ENCODE measurements at places on chromosomes 12 and 14.

DNA sequence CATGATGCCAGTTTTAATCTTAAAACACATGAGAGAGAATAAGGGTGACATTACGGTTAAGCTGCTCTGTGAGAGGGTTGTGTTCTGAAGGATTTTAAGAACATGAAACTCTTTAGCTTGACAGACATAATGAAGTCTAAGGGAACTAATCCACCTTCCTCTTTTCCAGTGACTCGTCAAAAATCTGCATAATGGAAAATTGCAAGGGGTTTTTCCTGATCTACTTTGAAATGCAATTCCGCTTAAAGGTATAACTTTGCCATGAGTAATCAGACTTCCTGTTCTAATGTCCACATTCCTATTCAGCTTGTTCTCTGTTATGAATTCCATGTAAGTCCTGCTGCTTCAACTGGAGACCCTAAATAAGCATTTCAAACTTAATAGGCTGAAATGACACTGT, at the start of gene ZNF705A:
ZNF705A (plus strand) TSS at position 171 of the 400 bp plus-strand sequence. CDS start 15,611 bp downstream, outside the sequence.
- peak; percentile 54 for DNase-seq

GRCh38 chr14:95313707-95314106, 6.0 kb downstream of the CLMN start:
- peak; percentile 69 for DNase-seq

GRCh38 chr14:101109347-101109638, 205.8 kb upstream of the RTL1 start:
- DNase-seq, result no peak

DNA sequence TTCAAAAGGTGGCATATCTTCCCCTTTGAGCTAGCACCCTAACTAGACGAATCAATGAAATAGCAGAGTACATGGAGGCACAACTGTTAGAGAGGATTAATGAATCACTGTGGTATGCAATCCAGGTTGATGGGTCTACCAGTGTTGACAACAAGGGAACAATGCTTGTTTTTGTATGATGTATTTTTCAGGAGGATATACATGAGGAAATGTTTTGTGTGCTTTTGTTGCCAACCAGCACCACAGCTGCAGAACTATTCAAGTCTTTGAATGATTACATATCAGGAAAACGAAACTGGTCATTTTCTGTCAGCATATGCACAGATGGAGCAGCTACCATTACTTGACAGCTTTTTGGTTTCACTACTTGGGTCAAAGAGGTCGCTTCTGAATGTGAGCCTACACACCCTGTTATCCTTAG, 142.6 kb downstream of the GPHN start:
- DNase-seq, result peak; percentile 46

DNA sequence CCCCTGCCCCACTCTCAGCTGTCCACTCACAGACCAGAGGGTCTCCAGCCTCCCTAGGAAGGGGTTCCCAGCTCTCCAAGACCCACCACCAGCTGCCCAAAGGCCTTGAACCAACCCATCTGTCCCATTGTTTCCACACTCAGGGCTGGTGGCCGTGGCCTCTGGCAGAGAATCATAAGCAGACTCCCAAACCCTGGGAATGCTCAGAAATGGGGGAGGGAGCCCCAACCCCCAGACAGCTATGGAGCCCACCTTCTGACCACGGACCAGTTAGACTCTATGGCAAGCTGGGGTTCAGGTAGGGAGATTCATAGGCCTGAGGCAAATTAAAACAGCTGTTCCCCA, 280.0 kb downstream of the DPF3 start:
- DNase-seq, result no peak

GRCh38 chr12:40502322-40502721, 189.9 kb upstream of the CNTN1 start:
- DNase-seq, result no peak

- DNase-seq, result no peak
These were observed 49.2 kb upstream of the CHPT1 start for GRCh38 chr12:101648195-101648594.

- peak; percentile 58 for DNase-seq
These were observed at the start of gene CPM for GRCh38 chr12:68932961-68933893. Gene CPM (minus strand): TSS chr12:68933171. CDS start chr12:68932837, 334 bp downstream.

DNA sequence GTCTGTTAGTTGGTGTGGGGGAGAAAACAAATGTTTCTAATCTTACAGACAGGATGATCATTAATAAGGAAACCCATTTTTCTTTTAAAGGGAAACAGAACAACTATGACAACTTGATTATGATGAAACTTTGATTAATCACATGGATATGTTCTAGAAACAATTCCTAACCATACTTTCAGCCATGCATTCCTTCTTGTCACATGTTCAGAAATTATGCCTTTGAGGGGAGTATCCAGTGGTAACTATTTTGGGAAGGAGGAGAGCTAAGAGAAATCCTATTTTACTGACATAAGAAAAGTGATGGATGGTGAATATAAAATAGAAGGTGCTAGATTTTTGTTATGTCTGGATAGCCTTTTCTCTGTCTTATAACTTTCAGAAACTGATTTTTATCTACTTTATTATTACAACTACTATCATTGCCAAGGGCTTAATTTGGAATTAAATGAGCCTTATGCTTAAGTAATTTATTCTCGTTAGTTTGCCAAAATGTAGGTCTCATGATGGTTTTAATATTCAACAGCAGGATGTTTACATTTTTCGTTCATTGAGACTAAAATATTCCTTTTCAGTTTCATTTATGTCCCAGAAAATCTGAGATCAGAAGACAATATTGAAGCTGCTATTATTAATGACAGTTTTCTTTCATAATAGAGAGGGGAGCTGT, 200.1 kb downstream of the TMTC2 start:
- DNase-seq, result no peak

DNA sequence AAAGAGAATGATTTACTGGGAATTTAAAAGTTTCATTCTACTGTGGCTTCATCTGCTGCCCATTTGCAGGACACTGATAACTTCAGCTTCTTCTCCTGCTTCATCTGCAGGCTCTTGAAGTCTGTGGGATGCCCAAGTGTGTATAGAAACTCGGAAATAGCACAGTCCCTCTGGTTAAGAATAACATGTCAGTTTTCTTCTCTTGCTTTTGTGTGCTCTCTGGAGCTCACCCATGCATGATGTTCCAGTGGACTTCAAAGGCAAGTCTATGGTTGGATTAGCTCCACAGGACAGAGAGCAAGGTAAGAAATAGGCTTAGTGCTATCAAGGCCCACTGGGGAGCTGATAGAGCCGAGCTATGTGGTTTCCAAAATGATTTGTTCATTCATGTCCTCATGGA, 13.7 kb downstream of the RMST start:
- no peak for DNase-seq

GRCh38 chr12:14614704-14615121, 47.0 kb upstream of the PLBD1 start:
- no peak for DNase-seq

- DNase-seq, result peak; percentile 27
These were observed 6.1 kb upstream of the AAAS start for GRCh38 chr12:53327435-53328042.

DNA sequence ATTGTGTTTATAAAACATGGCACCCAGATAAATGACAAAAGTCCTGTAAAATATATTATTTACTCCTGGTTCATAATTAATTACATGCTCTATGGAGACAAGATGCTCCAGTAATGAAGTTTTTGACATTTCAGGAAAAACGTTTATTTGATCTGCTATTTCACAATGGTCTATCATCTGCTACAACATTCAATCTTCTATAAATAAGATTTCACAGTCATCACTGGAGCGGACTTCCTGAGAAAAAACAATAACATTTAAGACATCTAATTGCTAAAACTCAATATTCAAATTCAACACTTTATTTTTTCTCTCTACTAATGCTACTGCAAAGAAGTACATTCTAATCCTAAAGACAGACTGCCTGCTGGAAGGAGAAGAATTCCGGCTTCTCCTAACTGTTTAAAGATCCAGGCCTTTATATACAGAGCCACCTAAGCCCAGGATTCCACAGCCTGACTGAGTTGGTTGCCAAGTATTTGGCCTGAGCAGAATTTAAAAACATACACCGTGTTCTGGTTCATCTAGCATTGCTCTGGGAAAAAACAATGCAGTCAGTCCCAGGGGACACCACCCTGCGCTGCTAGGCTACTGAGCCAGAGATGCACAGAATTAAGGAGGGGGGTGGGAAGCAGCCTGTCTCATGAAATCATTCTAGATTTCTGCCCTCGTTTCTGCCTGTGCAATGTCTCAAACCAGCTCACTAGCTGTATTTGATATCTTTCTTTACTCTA, 58.0 kb downstream of the TMTC1 start:
- DNase-seq, result peak; percentile 95

DNA sequence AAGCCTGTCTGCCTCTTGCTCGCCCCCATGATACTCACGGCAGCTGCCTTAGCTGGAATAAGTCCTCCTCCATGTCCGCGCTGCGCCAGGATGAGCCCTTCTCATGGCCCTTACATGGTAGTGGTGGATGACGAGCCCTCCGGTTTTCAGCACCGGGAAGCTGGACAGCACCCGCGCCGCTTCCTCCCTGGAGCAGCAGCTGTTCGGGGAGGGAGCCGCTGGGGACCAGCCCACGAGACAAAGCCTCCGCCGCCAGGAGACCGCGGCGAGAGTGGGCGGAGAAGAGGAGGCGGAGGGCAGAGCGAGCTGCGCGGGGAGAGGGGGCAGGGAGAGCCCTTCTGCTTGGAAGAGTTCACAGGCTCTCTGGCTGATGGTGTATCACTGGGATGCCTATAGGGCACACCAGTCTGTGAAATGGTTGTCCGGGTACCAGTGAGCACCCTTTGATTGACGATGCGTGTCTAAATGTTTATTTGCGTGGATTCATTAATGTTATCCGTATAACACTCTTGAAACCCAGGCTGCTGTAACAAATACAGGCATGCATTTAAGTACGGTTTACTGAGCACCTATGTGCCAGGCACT, at the start of gene SVOP:
SVOP (minus strand) TSS at position 273 of the 585 bp plus-strand sequence; CDS start at position 73, 200 bp downstream.
- DNase-seq, result peak; percentile 78

- DNase-seq, result no peak
These were observed 302.8 kb downstream of the PAWR start for GRCh38 chr12:79388011-79388410.

GRCh38 chr14:54625112-54625511, 58.2 kb downstream of the SAMD4A start:
- DNase-seq, result no peak

GRCh38 chr14:88385212-88386101, at the start of gene SPATA7:
Gene SPATA7 (plus strand): TSS chr14:88385657. CDS start chr14:88385819, 162 bp downstream.
- DNase-seq, result peak; percentile 85

DNA sequence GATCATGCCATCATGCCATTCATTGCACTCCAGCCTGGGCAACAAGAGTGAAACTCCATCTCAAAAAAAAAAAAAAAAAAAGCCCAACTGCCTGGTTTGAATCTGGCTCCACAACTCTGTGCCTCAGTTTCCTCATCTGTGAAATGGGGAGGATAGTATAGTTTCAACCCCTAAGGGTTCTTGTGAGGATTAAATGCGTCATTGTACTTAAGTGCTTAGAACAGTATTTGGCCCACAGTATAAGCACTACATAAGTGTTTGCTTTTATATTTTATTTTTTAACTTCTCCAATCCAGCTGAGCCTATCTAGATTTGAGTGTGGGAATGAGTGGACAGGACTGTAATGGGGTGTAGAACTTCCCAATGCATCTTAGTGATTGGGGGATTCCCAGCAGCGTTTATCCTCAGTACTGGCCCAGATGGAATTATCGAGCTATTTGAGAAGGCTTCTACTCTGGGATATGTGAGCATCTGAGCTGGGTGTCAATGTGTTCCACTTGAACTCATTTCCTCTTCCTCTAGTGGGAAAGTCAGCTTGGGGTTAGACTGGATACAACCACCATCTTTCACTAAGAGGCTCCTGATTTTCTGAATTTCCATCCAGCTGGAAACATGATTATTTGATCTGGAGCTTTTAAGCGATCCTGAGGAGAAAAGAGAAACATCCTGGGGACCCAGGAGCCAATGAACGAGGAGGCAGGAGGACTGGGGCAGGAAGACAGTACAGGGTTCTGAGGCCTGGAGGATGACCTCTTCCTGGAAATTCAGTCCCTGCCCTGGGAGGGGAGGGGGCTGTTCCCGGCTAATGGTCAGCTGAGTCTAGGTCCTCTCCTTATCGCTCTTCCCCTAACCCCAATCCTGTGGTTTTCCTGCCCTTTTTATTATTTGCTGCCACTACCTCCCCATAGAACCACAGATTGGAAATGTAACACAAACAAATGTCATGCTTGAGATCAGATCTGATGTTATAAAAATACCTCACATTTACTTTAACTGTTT, 9.3 kb upstream of the ESPL1 start:
- no peak for DNase-seq

GRCh38 chr14:31269634-31270195, 62.1 kb upstream of the HECTD1 start:
- DNase-seq, result no peak

GRCh38 chr12:116358893-116359761, 81.6 kb upstream of the MED13L start:
- peak; percentile 93 for DNase-seq

DNA sequence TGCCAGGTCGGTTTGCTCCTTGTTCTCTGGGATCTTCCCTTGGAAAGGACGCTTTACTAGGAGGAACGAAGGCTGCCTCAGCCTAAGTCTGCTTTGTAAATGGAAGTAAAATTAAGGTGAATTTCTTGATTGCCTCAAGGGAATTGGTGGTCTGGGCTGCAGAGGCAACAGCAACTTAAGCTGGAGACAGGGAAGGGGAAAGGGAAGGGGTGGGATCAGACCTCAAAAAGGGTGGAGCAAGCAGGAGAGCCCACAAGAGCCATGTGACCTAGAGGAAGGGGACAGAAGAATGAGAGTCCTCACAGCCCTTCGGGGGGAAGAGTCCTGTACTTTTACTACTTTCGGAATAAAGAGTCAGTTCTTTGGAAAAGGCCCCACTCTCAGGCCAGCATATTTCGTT, 147.9 kb downstream of the PPM1H start:
- no peak for DNase-seq

DNA sequence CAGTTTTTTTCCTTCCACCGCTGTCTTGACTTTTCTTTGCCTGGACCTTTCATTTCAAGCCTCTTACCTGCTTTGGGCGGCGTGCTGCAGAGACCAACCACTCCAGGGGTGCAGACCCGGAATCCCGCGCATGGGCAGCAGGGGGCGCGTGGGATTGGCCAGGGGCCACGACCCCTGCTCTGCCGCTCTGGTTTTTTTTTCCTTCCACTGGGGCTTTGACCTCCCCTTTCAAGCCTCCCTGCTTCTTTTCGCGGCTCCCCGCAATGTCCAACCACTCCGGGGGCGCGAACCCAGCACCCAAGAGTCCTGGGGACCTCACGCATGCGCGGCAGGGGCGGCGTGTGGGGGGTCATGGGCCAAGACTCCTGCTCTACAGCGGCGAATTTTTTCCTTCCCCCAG, 325.1 kb downstream of the ALG10 start:
- no peak for DNase-seq

- no peak for DNase-seq
These were observed 111.3 kb upstream of the GARIN2 start for GRCh38 chr14:67077921-67078320.

DNA sequence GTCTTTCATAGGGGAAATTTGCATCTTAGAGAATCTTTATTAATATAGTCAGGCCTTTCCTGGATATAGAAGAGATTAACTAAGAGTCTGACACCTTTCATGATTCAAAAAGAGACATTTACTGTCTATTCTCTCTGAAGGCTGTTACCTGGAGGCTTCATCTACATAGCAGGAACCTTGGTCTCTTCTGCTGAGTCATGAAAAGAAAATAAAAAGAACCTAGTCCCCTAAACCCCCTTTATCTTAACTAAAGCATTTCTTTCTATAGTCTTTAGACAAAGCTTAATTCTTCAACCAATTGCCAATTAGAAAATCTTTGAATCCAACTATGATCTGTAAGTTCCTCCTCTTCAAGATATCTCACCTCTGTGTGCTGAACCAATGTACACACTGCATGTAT, 33.1 kb downstream of the RPS29 start:
- no peak for DNase-seq
